ENCODE measurements at places on chromosomes 1 and 21.

- DNase-seq = no peak
Measured at GRCh38 chr1:3623441-3624199, 1.2 kb upstream of the TPRG1L start.

DNA sequence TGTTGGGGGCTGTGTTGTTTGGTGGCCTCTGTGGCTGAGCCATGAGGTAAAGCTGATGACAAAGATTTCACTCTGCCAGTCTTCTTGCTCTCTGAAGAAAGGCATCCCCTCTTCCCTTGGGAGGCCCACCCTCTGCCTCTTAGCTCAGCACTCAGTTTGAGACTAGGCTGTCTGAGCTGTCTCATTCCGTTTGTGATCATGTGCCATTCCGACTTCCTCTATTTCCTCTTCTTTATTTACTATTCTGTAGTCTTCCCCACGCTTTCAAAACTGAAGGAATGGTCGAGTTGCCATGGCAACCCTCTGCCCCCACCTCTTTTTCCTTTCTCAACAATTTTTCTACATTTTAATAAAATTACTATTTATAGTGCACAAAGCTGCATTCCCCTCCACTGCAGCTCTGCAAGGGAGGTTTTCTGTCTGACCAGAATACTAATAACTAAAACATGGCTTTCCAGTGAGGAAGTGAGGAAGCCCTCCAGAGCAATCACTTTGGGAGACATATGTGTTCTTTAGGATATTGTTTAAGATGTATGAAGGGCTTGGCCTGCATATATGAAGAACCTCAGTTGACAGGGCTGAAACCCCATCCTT is 30.8 kb downstream of the KCNA3 start:
- no peak for DNase-seq

GRCh38 chr1:5660141-5660935 is 331.9 kb downstream of the NPHP4 start:
- DNase-seq = peak; percentile 9

GRCh38 chr1:46197964-46198811 is at the start of gene POMGNT1:
POMGNT1 (minus strand) TSS chr1:46198434; CDS start chr1:46197821, 613 bp downstream.
- peak; percentile 87 for DNase-seq

- no peak for DNase-seq
Measured at GRCh38 chr1:48536477-48536876, 64.5 kb upstream of the SPATA6 start.

DNA sequence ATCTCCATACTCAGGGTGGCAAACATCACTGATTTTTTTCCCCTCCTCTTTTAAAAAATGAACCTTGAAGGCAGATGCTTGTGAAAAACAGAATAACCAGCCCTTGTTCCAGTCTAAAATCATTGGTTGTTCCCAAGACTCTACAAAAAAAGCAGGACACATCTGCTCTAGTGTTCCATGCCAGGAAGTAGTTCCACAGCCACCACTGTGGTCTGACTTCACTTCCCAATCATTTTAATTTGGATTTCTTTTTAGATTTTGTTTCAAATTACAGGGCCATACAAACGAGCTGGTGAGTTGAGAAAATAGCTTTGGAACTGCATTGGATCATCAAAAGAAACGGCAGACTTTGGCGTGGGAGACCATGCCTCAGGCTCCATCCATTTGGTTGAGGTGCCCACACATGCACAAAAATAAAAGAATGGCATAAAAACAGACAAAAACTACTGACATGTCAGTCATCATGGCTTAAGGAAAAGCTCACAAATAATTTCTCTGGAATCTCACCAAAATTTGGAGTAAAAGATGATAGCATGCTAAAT is 210.0 kb downstream of the GABPA start:
- no peak for DNase-seq

- no peak for DNase-seq
Measured at GRCh38 chr1:158969855-158970254, 38.5 kb downstream of the PYHIN1 start.

DNA sequence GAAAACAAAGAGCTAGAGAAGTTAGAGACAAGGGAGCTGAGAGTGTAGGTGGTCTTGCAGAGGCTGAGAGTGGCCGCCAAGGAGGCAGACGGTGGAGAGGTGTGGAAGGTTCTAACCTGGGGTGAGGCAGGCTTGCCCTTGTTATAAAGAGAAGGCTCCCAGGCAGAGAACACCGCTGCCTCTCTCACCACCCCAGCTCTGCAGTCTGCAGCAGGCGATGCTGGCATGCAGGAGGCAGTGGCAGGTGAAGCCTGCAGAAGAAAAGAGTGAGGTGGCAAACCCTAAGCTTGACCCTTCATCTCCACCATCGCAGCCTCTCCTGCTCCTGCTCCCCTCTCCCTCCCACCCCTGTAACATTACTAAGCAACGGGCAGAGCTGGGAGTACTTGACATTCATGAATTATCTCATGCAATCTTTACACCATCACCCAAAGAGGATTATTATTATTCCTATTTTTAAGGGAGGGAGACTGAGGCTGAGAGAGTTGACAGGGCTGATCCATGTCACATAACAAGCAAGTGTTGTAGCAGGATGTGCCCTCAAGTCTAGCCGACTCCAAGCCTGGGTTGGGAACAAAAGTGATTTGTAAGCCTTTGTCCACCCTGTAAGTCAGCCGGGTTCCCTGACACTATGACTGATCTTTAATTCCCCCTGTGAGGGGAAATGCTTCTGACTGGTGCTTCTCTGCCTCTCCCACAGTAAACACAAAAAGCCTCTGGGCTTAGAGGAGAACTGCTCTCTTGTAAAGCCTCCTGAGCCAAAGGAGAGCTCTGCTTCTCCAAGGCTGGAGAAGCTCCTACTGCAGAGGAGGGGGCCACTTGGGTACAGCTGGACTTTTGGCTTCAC is 36.1 kb downstream of the KANK4 start:
- no peak for DNase-seq

DNA sequence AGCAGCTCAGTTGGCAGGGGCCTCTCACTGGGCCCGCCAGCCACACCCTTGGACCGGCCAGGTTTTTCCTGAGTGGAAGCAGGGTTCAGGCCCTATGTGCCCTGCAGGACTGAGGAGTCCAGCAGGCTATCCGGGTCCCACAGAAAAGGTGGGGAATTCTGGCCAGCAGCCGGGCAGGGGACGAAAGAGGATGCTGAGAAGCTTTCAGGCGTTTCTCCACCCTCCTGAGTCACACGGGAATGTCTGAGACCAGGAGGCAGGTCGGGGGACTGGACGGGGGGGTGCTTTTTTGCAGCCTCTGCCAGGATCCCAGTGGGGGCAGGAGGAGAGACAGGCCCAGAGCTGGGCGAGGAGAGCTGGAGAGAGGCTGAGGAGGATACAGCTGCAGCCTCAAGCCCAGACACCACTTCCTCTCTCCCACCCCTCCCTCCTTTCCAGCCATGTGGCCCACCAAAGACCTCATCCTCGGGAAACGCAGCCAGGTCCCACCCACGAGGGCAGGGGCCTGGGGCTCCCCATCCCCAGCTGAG is 105.4 kb downstream of the SPSB1 start:
- DNase-seq = no peak

- DNase-seq = peak; percentile 69
Measured at GRCh38 chr1:24641646-24642151, 1.4 kb upstream of the SRRM1 start.

DNA sequence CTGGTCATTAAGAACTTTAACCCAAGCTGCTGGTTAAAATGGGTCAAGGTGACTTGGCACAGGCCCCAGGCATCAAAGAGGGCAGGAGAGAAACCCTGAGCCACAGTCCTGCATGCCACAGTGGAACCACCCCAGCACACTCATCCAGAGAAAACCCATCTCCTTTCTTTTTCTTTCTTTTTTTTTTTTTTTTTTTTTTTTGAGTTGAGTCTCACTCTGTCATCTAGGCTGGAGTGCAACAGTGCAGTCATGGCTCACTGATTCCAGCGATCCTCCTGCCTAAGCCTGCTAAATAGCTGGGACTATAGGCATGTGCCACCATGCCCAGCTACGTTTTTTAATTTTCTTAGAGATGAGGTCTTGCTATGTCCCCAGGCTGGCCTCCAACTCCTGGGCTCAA is 109.2 kb upstream of the RAB4A start:
- no peak for DNase-seq

- no peak for DNase-seq
Measured at GRCh38 chr1:169508432-169509338, 22.9 kb upstream of the SLC19A2 start.

DNA sequence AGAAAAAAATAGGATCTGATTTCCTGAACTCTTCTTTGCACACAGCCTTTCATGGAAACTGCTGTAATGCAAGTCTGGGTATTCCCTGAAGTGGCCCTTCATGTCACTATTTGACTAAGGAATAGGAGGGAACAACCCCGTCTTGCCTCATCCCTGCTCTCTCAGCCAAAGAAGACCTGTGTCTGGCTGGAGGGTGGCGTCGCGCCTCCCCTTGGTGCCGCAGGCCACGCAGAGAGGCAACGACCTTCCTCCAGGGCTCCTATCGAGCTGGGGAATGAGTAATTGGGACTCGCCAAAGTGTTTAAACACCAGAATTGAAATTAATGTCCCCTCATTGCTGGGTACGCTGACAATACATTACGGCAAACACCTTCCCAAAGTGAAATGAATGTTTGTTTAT is 129.8 kb downstream of the PBX1 start:
- no peak for DNase-seq

GRCh38 chr1:145750426-145750825 is 31.1 kb downstream of the CD160 start:
- no peak for DNase-seq

DNA sequence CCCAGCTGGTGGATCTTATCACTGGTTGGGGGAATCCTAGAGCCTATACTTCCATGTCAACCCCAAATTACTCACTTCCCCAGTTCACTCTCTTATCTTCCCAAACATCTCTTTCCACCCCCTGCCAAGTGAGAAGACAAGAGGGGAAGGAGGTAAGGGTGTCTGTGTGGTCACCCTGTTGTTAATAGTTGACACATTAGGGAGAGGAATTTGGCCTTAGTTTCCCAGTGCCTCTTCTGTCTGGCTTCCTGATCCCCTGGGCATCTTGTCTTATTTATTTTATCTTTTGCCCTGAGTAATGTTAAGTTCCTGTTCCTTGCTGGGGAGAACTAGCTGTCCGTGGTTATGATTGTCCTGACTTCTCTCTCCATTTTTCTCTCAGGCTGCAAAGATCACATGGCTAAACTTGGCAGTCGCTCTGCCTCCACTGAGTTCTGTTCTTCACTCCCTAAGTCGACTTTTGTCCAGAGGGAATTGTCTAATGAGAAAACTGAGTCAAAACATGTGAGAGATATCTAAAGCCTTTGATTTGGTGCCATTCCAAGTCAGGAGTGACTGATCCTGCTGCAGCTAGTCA is 157.1 kb upstream of the SYT6 start:
- no peak for DNase-seq

DNA sequence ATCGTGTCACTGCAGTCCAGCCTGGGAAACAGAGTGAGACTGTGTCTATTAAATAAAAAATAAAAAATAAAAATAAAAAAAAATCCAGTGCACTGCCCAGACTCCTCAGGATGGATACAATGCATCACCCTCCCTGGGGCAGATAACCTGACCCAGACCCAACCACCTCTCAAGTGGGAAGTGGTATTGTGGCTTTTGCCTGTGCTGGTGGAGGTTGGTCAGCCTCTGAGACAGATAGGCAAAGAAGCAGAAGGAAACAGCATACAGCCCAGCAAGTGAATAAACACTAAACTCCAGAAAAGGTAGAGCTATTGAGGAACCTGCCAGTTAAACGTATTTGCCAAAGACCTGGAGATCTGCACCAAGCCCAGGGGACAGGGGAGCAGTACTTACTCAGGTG is 22.0 kb downstream of the HHIPL2 start:
- peak; percentile 31 for DNase-seq

DNA sequence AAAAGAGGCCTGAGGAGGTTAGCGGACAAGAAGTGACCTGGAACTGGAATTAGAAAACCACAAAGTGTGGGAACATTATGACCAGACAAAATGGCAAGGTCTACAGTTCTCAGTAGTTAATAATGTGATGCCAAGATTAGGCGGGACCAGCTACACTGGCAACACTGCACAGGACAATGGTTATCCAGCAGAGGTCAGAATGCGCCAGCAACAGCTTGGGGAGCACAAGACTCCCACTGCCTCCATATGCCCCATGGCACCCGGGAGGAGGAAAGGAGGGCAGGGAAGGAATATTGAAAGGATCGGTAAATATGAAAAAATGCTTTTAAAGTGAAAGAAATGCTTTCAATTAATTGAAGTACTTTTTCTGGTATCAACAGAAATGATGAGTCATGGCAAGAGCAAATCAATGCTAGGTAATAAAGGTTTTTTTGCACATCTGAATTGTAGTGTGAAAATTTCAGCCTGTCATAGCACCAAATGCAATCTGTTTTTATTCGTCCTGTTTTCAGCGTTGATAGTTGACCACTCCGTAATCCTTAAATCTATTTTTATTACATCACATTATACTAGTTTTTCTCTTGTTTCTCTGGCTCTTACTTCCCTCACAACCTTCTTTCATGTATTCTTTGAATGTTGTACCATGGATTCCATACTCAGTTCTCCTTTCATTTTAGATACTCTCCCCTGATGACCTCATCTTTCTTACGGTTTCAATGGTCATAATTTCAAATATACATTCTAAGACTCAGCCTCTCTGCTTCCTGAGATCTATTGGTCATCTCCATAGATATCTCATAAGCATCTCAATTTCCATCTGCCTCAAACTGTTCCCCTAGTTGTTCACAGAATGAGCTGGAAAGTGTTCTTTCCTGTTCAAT is 30.7 kb downstream of the VCAM1 start:
- DNase-seq = no peak

DNA sequence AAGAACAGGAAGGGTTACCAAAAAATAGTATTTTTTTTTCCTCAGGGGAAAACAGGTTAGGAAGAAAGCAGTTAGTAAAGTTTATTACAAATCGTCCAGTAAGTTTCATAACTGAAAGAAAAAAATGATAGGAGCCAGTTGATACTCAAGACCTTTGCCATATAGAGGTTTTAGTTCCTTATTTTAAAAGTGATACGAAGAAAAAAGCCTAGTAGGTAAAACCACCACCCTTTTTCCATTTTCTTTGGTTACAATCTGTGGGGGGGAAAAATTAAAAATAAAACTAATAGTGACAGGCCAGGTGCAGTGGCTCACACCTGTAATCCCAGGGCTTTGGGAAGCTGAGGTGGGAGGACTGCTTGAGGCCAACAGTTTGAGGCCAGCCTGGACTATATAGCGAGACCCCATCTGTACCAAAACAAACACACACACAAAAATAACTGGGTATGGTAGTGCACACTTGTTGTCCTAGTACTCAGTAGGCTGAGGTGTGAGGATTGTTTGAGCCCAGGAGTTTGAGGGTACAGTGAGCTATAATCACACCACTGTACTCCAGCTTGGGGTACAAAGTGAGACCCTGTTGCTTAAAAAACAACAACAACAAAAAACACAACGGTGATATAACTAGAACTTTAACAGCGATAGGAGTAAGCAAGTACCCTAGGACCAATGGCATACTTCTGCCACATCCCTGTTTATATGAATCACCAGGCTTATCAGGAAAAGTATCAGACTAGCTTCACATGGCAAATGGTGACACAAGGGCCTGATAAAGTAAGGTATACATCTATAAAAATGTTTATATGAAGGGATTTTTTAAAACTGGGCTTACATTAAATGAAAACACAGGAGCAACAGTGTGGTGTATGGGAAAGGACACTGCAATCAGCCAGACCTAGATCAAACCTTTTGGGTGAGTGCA is 5.4 kb downstream of the TMEM59 start:
- DNase-seq = no peak

GRCh38 chr1:164733070-164733469 is 174.1 kb downstream of the PBX1 start:
- DNase-seq = no peak

GRCh38 chr1:235513495-235514366 is 9.5 kb upstream of the B3GALNT2 start:
- DNase-seq = no peak

- DNase-seq = no peak
Measured at GRCh38 chr1:244353551-244354091, 98.1 kb downstream of the ADSS2 start.

GRCh38 chr1:53942127-53942957 is 3.2 kb downstream of the IFT25 start:
- no peak for DNase-seq
